ENCODE measurements at places on chromosomes 11 and 22.

DNA sequence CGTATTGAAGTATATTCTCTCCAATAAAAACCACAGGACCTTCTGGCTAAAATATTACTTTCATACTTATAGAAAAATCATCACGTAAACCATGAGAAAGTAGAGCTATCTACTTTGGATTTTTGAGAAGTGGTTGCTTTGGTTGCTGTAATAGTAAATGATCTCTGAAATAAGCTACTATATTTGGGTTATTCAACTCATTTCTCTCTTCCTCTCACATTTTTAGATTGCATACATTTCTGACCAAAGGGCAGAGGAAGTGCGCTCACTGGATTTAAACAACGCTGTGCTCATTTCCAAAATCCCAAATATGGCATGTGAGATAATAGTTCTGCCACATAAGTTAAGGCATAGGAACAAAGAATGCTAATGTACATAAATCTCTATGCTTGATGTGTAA, 357.0 kb downstream of the LRRC4C start:
- no peak for DNase-seq

GRCh38 chr11:76064192-76064591, 142.1 kb downstream of the WNT11 start:
- DNase-seq: no peak

DNA sequence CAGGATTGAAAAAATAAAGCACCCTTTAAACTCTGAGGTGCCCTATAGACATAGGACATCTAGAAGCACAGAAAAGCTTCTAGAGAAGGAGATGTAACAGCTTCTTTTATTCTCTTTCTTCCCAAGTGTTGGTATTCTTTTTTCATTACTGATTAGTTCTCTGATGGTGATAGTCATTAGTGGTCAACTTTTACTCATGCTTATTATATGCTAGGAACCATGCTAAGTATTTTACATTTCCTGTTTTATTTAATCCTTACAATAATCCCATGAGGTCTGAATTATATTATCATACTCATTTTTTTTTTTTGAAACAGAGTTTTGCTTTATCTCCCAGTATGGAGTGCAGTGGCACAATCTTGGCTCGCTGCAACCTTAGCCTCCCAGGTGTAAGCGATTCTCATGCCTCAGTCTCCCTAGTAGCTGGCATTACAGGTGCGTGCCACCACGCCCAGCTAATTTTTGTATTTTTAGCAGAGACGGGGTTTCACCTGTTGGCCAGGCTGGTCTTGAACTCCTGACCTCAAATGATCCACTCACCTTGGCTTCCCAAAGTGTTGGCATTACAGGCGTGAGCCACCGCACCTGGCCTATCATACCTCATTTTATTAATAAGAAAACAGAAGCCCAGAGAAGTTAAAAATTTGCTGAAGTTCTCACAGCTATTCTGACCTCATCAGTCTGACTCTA, 3.0 kb downstream of the C11orf52 start:
- DNase-seq: no peak

DNA sequence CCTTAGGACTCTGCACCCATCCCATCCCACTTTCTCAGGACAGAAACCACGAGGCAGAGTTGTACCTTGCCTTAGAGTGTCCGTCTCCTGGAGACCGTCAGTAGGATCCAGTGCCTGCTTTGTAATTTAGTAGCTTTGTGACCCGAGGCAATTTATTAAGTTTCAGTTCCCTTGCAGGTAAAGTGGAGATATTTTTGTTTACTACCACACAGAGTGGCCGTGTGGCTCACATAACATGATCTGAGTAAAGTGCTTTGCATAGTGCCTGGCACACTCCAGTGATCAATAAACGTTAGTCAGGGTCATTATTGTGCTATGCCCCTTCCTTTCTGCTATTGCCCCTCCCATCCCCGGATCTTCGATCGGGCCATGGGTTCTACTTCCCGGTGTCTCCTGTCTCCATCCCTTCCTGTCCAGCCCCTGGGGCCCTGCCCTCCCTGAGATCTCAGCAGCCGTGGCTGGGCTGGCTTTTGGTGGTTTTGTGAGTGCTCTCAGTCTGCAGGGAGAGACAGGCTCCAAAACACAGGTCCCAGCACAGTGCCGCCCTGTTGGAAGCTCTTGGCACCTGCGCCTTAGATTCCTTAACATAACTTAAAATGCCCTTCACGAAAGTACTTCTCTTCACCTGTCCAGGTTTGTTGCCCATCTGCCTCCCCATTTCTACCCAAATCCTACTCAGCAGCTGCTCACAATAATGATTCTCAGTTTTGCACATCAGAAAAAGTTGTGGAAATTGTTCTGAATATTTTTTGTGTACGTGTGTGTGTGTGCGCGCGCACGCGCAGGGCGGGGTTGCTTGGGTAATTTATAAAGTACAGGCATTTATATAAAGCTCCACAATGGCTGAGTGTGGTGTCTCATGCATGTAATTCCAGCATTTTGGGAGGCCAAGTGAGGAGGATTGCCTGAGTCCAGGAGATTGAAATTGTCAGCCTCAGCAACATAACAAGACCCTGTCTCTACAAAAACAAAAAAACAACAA, 753.7 kb downstream of the NTM start:
- no peak for DNase-seq

- DNase-seq: no peak
These were observed 244.3 kb downstream of the SBF2 start for GRCh38 chr11:10049756-10050155.

- no peak for DNase-seq
These were observed 335 bp upstream of the SEZ6L start for GRCh38 chr22:26168939-26169314.

DNA sequence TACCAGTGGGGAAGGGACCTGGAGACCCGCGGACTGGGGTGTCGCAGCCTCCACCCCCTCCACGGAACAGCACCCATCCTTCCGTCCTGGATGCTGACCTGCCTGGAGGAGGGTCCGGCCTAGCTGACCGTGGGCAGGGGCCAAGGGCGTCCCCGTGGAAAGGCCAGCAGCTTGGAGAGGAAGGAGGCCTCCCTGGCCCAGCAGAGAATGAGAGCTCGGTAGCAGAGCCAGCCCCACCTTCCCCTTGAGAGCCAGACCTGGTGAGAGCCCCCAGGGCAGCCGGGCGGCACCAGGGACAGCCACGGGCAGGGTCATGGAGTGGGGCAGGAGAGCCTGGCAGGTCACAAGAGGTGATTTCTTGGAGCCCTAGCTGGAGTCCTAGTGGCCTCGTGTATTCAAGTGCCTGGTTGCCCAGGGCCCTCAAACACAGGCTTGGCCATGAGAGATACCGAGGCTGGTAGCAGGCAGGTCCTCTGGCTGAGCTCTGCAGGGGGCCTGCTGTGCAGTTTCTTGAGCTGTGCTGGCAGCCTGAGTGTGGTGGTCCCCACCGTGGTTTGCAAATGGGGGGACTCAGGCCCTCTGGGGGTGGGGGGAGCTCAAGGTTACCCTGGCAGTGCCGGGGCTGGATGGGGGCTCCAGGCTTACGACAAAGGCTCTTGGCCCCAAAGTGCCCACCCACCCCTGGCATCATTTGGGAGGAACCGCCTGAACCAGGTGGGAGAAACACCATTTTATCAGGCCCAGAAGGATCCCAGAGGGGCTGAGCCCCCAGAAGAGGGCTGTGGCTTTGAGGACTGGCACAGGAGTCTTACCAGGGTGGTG, 7.6 kb downstream of the TSPAN32 start:
- DNase-seq: no peak

DNA sequence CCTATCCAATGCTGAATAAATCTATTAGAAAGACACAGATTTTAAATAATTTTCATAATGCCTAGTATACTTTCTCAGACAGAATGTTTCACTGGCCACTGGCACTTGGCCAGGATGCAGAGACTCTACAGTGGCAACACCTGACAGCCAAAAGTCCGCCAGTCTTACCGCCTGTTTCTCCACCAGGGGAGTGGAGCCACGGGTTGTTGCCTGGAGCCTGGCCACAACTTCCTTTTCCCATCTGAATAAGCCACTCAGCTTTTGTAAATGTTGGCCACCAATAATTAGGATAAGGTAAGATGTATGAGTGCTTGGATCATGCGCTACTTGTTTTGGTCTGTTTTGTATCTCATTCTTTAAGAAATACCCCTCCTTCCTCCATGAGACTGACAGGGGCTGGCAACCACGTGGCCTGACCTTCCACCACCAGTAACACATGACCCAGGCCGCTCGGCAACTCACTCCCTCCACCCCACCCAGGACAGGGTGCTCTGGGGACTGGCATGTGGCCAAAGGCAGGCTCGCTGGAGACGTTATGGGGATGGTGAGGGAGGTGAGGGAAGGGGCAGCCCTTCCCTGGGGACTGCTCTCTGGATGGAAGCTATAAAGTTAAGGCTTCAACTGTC, 93.0 kb upstream of the BID start:
- no peak for DNase-seq

- no peak for DNase-seq
These were observed 51.5 kb downstream of the SLC17A6 start for GRCh38 chr11:22389526-22390282.

- DNase-seq: no peak
These were observed 59.9 kb upstream of the SHISAL1 start for GRCh38 chr22:44372611-44373010.

GRCh38 chr22:49512487-49513165, 315.0 kb downstream of the BRD1 start:
- DNase-seq: no peak
